ENCODE measurements at places on chromosomes 2 and 18.

- no peak for DNase-seq
Measured at GRCh38 chr2:96506907-96507240, 1.7 kb upstream of the NEURL3 start.

GRCh38 chr2:56102866-56103265 lies 80.9 kb upstream of the CCDC85A start:
- DNase-seq: no peak

DNA sequence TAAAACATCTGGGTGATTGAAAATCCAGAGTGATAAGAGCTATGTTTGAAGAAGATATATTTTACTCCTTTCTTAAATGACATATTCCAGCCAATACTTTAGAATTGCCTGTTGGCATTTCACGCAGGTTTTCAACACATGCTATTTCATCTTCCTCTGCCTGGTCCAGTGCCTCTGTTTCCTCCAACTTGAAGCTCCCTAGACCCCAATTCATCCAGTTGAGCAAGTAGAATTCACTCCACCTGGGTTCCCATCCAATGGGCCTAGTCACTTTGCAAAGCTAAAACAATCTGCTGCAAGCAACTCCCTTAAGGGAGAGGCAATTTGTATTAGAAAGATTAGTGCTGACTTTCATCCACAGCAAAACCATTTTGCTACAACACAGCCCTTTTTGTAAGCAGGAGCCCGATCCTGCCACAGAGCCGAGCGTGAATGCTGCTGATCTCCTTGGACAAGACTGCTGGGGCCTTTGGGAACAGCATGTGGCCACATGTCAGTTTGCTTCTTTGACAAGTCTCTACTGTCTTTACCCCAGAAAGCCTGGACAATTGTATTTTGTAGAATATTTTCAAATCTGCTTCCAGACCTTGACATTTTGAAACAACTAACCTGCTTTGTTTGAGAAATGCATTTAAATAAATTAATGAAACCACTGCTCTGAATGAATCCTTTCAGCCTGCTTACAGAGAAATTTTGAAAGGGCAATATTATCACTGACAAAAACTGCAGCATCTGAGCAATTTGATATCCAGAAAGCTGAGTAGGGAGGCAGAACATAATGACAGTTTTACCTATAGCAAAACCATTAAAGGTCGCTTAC lies 259.1 kb downstream of the TDRD15 start:
- no peak for DNase-seq

DNA sequence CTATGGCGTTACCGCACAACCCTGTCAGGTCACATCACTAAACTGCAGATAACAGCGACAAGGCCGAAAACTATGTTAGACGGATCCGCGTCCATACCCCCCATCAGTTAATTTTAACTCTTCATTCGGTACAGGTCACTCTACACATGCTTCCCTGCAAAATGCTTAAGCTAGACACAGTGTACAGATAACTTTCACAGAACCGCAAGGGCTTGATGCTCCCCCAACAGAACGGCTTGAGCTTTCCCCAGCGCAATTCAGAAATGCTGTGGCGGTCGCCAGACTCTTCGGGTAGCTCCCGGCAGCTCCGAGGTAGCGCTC lies 283 bp upstream of the RBBP8 start:
- DNase-seq: no peak

GRCh38 chr2:188645986-188646385 lies 328.2 kb upstream of the COL3A1 start:
- no peak for DNase-seq

- DNase-seq: no peak
Measured at GRCh38 chr18:31042406-31043181, at the start of gene DSC3. TSS of gene DSC3 (minus strand) at chr18:31042742. CDS start at chr18:31042660, 82 bp downstream.

GRCh38 chr2:27245626-27246025 lies 17.2 kb downstream of the SLC30A3 start:
- DNase-seq: no peak

DNA sequence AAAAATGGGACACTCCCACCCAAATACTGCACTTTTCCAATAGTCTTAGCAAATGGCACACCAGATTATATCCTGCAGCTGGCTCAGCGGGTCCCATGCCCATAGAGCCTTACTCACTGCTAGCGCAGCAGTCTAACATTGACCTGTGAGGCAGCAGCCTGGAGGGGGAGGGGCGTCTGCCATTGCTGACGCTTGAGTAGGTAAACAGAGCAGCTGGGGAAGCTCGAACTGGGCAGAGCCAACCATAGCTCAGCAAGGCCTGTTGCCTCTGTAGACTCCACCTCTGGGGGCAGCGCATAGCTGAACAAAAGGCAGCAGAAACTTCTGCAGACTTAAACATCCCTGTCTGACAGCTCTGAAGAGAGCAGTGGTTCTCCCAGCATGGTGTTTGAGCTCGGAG lies 110.4 kb downstream of the CTIF start:
- DNase-seq: no peak

DNA sequence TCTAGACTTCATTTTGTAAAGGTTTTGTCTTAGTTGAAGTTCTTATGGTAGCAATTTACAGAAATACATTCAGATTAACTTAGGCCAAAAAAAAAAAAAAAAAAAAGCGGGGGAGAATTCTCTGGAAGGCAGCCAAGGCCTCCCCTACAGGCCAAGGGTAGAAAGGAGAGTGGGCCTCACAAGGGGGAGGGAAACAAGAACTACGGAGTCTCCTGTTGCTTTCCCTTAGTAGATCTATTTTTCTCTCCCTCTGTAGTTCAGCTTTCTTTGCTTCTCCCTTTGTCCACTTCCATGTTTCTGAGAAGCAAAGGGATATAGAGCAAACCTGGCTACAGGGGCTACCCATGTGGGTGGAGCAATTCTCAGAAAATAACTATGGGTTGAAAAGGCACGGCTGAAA lies 2.4 kb upstream of the STK11IP start:
- DNase-seq: no peak

GRCh38 chr2:163675388-163675787 lies 60.4 kb downstream of the FIGN start:
- DNase-seq: no peak

DNA sequence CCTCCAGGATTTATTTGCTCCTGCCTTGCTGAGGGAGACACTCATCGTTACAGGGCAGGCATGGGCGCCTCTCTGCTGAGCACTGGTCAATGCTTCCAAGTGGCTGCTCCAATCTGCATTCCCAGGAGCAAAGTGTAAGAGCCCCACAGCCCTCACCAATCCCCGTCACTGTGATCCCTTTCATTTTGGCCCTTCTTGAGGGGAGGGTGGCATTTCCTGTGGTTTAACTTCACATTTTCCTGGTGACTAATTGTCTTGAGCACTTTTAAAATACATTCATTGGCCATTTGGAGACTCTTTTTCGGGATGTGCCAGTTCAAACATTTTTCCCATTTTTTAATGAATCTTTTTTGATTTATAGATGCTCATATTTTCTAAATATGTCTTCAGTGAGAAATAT lies 33.0 kb downstream of the TPO start:
- DNase-seq: no peak

DNA sequence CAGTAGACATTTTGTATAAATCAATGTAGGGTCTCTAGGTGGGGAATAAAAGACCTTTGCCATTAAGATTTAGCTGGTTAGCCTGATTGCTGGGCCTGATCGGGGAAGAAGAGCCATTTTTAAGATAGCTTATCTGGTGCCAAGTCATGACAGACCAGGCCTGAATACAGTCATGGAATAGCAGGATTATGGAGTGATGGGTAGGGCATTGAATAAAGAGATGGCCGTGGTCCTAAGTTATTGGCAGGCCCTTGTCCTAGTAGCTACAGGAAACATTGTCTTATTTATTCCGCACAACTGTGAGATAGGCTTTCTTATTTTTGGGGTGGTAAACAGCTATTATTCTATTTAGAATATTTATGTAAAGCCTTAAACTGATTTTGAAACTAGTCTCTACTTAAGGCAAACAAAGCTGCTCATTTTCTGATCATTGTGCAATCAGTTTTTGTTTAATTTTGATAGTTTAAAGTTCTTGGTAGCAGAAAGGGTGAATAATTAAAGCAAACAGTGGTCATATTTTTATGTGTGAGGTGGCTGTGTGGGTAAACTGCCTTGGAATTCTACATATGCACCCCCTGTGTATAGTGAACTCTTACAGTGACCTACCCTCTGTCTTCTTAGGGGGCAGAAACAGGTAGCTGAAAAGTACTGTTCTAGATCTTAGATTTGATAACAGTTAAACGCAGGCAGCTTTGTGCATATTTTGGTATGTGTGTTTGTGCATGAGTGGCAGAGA lies 22.6 kb downstream of the ZNF236 start:
- no peak for DNase-seq

DNA sequence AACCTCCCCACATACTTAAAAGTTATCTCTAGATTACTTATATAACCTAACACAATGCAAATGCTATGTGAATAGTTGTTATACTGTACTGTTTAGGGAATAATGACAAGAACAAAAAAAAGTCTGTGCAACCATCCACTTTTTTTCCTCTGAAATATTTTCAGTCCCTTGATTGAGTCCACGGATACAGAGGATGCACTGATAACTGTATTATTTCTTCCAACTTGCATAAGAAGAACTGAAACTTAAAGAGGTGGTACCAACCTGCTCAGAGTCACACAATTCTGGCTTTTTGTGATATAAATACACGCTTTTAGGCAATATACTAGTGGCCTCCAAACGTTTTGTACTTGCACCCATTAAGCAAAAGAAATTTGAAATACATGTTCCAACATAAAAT lies 1.4 kb downstream of the SMC6 start:
- DNase-seq: no peak

DNA sequence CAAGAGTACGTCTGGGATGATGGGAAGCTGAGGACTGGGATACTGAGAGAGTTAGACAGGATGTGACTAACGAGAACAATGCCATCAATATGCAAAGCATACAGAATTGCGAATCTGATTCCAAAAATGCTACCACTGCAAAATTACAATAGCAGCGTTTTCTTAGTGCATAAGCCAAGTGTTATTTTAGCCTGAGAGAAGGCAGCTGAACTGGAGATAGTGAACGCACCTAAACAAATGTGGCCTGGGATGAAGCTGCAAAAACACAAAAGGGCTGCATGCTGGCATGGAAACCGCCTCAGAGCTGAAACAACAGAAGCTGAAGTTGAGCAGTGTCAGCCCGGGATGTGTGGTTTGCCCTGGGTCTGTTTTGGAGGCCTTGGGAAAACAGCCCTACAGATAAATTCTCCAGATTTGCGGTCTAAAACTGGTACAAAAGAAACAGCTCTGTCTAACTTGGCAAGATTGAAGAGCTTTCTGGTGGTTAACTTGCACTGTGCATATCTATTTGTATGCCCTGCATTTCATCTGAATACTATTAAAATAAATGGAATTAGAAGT lies 45.5 kb downstream of the LYPD6 start:
- DNase-seq: no peak

- no peak for DNase-seq
Measured at GRCh38 chr18:76668546-76668945, 153.8 kb upstream of the ZNF236 start.

GRCh38 chr2:30625701-30626100 lies 178.7 kb downstream of the LCLAT1 start:
- DNase-seq: no peak

Measured in activated CD8-positive, alpha-beta T cell treated with anti-CD3 and anti-CD28 coated beads, Interleukin-2, amount 10 ng/mL, durations not matched to agents 7 days and 5 days (primary cell).